Upper lobe of right lung (tissue), 1 donor: ENCODE measurements at places on chromosomes 7 and 10. TPM values are rescaled to one million over a fixed set of nuclear protein-coding genes. Genes with fewer than 3 reads are reported as not detected.

Gene MMP21
- total RNA-seq = not detected

DNA sequence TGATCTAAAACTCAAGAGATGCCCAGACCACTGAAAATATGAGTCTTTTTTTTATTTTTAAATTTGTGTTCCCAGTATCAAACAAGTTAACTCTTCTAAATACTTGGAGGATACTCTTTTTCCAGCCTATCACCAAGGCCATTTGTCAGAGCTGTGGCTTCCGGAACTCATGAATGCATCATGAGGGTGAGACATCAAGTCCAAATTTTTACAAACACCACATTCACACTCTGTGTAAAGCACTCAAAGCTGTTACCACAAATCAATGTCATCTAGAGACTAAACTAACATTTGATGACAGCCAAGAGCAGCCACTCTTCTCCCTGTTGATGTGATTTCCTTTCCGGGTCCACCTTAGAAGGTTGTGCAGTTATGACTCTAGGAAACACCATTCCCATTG, 43.8 kb upstream of the ARID5B start:
- H3K36me3 ChIP-seq = no peaks in the 10 kb centered on the region
- H3K27me3 ChIP-seq = no peaks in the 10 kb centered on the region
- no peak for DNase-seq
- no peak overlapping the region for H3K27ac ChIP-seq
- no peaks in the 10 kb centered on the region for H3K4me1 ChIP-seq
- no peak overlapping the region for H3K4me3 ChIP-seq

GRCh38 chr7:105926131-105926530, 36.9 kb upstream of the CDHR3 start:
- no peak for DNase-seq
- H3K4me1 ChIP-seq = no peaks in the 10 kb centered on the region
- H3K27me3 ChIP-seq = no peaks in the 10 kb centered on the region
- H3K4me3 ChIP-seq = no peak overlapping the region

GRCh38 chr10:131431533-131431932, 120.0 kb upstream of the TCERG1L start:
- H3K36me3 ChIP-seq = no peaks in the 10 kb centered on the region
- H3K4me3 ChIP-seq = no peak overlapping the region

- no peak for DNase-seq
- H3K27me3 ChIP-seq = no peaks in the 10 kb centered on the region
- no peak overlapping the region for H3K4me3 ChIP-seq
- no peaks in the 10 kb centered on the region for H3K4me1 ChIP-seq
- H3K36me3 ChIP-seq = no peaks in the 10 kb centered on the region
Measured at GRCh38 chr10:12741360-12741804, 260.1 kb downstream of the CCDC3 start.
